Fibroblast of villous mesenchyme (primary cell): ENCODE measurements at places on chromosomes 11 and 22.

GRCh38 chr11:69213964-69214363, 58.2 kb downstream of the SMIM38 start:
- DNase-seq, result no peak

GRCh38 chr11:50174189-50174588, 141.5 kb downstream of the OR4C45 start:
- DNase-seq, result peak; percentile 30

GRCh38 chr11:2287091-2287490, 14.6 kb downstream of the C11orf21 start:
- DNase-seq, result no peak

DNA sequence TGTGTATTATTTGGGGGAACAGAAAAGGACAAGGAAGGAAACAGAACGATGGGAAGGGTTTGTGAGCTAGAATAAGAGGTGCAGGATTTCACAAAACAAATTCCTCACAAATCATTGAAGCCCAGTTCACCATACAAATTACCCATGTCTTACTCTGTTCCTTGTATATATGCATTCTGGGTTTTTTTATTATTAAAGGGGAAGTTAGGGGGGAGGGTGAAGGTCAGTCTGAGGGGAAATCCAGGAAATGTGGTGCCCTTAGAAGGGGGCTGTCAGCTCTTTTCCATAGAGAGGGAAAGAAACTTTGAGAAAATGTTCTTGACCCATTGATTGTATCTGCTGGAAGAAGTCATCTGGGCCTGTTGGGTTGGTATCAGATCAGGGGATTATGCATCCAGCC, 90.8 kb downstream of the RNF169 start:
- no peak for DNase-seq

DNA sequence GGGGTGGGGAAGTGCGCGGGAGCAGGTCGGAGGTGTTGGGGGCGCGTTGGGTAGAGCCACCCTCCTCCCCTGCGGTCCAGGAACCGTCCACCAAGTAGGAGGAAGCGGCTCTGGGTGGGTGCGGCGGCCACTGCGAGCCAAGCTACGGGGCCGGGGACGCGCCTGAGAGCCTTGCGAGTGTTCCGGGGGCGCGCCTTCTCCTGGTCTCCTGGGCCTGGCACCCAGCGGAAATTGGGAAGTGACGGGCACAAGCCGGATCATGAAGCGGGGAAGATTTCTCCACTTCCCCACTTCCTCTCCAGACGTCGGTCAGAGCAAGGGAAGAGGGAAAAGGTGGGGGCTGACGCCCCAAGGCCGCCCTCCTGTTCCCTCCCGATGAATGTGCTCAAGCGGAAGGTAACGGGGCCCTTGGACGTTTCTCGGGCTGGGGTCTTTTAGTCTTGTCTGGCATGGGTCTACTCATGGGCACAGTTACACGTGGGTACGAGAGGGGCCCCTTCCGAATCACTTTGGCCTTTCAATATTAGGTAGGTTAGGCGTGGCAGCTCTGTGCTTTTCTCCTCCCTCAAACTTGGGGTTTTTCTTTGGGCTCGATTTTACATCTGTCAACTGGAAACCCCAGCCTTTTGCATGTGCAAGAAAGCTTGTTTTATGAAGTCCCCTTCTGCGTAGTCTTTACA, 865 bp downstream of the RBM14 start:
- no peak for DNase-seq

GRCh38 chr11:45921561-45922424, 663 bp upstream of the LARGE2 start:
- DNase-seq, result no peak

DNA sequence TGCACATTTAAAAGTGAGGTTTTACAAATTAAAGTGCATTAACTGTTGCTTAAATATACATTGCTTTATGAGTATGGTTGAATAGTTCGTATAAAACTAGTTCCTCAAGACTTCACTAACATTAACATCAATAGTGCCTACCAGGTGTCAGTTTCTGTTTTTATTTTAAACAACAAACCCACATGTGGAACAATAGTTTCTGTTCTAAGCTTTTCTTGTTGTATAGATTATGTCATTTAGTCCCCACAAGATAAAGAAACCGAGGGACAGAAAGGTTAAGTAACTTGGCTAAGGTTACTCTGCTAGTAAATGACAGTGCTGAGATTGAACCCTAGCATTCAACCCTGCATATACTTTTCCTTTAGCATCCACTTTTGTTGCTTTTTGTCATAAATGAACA, 41.4 kb upstream of the ST14 start:
- DNase-seq, result no peak

- DNase-seq, result peak; percentile 20
Observed at GRCh38 chr11:14644226-14645014, 816 bp downstream of the PDE3B start.

DNA sequence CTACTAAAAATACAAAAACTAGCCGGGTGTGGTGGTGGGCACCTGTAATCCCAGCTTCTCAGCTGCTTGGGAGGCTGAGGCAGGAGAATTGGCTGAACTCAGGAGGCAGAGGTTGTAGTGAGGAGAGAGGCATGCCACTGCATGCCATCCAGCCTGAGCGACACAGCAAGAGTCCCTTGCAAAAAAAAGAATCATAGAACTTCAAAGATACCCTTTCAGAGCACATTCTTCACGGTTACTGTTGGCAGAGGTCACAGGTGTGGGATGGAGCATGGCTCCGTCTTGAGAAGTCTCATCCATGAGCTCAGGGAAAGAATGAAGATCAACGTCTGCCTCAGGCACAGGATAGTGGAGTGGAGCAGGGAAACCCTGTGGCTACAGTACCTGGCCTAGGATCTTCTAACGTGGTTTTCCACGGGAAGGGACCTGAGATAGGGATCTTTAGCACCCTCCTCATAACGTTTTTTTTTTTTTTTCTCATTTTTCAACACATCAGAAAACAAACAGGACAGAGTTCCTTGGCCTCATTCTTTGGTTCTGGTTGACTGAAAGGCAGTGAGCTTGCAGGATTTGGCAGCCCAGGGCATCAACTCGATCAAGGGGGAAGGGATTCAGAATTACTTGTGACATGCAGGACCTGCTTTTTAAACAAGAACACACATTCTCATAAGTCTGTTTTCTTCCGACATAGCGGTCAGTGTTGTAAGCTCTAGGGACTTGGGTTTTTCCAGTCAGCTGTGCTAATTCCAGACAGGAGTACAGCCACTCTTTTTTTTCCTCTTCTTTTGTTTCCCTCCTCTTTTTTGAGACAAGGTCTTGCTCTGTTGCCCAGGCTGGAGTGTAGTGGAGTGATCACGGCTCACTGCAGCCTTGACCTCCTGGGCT, 22.8 kb downstream of the F2 start:
- DNase-seq, result no peak

GRCh38 chr11:73099512-73100266, 42.4 kb downstream of the FCHSD2 start:
- no peak for DNase-seq

GRCh38 chr22:25172153-25172552, 27.5 kb upstream of the CRYBB3 start:
- no peak for DNase-seq

DNA sequence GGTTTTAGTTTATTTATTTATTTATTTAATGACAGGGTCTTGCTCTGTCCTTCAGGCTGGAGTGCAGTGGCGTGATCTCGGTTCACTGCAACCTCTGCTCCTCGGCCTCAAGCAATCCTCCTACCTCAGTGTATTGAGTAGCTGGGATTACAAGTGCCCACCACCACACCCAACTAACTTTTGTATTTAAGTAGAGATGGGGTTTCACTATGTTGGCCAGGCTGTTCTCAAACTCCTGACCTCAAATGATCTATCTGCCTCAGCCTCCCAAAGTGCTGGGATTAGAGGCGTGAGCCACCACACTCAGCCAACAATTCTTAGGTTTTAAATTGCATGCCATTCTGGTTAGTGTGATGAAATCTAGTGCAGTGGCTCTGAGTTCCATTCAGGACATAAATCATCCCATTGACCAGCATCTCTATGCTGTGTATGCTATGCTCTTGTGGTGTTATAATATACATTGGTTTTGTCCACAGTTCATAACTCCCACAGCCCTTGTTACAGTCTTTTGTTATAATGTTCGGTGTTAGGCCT, 28.5 kb downstream of the ZNF280B start:
- peak; percentile 49 for DNase-seq

DNA sequence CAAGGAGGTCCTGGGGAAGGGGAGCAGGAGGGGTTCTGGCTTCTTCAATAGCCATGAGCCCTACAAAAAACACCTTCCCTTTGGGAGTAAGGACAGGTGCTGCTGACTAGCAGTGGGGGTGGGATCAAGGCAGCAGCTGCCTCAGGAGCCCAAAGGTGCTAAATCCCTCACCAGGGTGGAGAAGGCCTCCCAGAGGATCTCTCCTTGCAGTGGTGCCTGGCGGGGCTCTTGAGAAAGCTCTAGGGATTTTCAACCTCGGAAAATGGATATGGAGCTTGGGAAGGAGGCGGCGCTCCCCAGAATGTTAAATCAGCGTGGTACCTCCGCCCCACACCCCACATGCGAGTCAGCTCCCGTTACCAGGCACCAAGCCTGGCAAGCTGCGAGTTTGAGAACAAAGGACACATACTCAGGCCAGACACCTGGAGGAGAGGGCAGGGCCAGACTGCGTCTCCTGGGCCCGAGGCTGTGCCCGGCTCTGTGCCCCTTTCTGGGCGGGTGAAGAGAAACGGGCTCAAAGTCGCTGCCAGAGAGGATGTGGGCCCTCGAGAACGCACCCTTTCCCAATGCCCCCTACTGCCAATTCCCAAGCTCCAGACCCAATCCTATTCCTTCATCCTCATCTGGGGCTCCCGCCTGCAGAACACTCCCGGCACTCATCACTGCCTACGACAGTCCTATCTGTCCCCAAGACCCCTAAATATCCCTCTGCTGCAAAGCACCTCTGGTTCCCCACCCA, 139.0 kb downstream of the BRD1 start:
- DNase-seq, result no peak

DNA sequence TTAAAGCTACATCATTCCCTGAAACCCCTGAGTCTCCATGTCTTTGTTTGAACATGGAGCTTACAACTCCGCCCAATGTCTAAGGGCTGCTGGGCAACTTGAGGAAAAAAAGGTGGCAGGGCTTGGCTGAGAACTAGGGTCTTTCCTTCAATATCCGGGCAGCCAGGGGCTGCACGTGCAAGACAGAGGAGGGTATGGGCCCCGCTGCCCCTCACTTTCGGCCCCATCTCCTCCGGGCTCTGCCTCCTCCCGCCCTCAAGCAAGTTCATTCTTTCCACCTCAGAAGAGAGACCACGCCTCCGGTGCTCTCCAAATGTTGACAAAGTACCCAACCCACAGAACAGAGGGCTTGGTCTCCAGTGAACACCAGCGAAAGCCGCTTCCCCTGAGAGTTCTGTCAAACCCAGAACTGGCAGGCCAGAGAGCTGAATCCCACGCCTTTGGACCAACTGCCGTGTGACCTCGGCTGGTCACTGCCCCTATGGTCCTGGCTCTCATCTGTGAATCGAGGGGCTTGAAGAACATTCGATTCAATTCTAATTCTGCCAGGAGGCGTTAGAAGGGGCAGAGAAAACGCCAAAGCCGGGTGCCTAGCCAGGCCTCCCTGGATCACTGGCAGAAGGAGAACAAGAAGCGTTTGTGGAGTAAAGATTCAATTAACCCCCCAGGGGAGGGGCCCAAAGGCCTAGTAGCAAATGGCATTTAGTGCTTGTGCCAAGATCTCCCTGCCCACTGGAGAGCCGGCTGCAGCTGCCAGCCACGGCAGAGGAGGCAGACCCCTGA, 7.3 kb downstream of the PDGFB start:
- no peak for DNase-seq

DNA sequence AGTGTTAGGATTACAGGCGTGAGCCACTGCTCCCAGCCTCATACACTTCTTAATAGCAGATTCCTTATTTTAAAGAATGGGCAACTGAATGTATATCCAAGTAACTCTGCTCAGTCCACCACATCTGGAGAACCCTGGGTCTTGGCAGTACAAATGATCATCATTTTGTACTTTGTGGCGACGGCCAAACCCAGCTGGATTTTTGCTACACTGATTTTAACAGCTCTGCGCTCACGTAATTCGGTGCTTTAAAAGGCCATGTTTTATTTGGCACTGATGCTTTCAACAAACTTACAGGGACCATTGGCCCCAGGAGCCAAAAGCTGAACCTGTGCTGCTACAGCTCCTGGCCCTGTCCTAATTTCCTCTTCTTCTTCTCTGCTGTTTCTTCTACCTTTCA, 60.8 kb upstream of the PDE3B start:
- DNase-seq, result no peak

DNA sequence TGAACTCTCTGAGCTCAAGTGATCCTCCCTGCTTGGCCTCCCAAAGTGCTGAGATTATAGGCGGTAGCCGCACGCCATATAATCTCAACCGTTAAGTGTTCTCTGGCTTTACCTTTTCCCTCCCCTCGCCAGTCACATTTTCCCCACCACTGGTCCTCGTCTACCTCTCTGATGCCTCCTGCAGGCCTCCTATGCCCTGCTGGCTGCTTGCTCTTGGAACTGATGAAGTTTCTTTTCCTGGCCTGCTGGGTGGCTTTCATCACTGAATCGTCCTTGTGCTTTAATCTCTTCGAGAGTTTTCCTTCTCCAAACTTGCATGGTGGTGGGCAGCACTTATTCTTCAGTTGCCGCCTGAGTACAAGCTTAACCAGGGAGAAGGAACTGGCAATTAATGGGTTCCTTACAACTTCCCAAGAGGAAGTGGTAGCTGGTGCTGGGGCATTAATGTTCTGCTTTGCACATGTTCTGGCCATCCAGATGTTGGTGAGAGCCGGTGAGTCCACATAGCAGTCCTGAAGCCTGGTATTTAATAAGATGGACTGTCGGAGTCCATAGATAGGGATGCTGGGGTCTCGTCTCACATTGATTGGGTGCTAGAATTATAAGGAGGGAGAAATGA, 1.3 kb downstream of the C22orf31 start:
- DNase-seq, result no peak

GRCh38 chr11:31805037-31805628, 6.0 kb downstream of the PAX6 start:
- no peak for DNase-seq

DNA sequence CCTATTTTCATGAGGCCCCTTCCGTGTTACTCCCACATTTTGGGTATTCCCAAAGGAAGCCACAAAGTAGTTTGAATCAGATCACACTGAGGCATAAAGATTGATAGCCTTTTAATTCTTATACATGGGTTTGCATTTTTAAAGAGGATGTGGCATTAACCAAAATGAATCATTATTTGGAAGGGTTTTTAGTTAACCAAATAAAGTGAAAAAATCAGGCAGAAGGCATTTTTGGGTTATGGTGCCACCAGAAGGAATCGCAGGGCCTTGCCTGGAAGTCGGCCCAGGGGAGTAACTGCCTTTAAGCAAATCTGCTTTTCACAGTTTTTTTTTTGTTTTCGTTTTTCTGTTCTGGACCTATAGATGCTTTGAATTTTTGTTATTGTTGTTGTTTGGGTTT, 55.4 kb downstream of the HSD17B12 start:
- no peak for DNase-seq

DNA sequence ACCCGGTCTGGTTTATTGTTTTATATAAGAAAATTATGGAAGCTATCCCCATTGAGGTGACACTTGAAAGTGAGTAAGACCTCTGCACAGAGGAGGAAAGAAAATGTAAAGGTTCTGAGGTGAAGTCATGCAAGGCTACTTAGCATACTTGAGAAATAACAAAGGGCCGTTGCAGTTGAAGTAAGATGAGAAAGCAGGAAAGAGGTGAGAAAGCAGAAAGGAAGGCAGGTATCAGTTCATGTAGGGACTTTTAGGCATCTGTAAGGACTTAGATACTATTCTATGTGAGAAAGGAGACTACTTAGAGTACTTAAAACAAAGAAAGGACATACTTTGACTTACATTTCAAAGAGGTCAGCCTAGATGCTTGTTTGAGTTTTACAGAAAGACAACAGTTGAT, 84.7 kb downstream of the CASP12 start:
- DNase-seq, result no peak
